ENCODE measurements at places on chromosomes 11 and 22.
A peak's percentile ranks its signal among the peaks of the same experiment; 100 is the strongest.

GRCh38 chr11:117969160-117969991 is 16.8 kb upstream of the IL10RA start:
- no peak for DNase-seq

DNA sequence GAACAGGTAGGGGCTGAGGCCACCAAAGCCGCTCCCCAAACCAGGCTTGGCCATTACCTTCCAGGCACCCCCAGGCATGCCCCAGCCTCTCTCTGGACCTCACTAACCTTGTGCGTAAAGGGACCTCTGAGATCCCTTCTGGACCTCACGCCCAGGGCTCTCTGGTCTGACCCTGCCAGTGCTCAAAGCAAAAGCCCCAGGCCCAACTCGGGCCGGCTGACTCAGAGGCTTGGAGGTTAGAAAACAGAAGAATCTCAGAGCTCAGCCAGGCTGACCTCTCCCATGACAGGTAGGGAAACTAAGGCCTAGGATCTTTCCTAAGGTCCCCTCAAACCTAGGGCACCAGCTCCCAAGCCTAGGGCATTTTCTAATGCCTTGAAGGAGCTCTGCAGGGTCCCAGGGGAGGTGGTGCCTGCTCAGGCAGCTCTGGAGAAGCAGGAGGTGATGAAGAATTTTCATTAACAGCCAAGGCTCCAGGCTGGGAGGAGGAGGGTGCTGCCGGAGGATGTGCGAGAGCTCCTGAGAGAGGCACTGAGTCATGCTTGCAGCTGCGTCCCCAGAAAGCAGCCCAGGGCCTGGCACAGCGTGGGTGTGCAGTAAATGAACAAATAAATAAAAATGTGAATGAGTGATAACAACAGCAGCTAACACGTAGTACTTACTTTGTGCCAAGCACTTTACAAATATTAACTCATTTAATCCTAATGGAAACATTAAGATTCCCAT is 25.6 kb downstream of the ARRB1 start:
- peak; percentile 94 for DNase-seq

- DNase-seq = peak; percentile 54
Observed at GRCh38 chr11:78821371-78822306, 247.0 kb upstream of the NARS2 start.

DNA sequence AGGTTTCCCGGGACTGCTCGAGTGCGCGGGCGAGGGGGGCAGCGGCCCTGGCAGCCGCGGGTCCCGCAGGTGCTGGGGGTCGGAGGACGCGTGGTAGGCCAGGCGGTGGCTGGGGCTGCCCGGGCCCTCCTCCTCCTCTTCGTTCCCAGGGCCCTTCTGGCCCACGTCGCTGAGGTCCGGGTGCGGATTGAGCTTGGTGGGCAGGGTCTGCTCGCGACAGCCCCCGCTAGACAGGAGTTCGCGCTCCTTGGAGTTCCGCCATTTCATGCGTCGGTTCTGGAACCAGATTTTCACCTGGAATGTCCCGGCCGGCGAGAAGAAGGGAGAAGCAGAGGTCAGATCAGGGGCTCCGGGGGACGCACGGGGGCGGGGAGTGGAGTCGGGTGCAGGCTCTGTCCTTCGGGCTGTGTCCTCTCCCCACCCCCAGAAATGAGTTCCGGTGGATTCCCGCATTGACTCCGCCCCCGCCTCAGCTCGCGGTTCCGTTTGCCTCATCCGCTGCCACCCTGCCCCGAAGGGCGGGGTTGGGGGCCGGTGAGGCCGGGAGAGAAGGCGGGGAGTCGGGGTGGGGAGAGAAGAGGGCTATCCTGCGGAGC is 3.9 kb downstream of the DBX1 start:
- DNase-seq = no peak

DNA sequence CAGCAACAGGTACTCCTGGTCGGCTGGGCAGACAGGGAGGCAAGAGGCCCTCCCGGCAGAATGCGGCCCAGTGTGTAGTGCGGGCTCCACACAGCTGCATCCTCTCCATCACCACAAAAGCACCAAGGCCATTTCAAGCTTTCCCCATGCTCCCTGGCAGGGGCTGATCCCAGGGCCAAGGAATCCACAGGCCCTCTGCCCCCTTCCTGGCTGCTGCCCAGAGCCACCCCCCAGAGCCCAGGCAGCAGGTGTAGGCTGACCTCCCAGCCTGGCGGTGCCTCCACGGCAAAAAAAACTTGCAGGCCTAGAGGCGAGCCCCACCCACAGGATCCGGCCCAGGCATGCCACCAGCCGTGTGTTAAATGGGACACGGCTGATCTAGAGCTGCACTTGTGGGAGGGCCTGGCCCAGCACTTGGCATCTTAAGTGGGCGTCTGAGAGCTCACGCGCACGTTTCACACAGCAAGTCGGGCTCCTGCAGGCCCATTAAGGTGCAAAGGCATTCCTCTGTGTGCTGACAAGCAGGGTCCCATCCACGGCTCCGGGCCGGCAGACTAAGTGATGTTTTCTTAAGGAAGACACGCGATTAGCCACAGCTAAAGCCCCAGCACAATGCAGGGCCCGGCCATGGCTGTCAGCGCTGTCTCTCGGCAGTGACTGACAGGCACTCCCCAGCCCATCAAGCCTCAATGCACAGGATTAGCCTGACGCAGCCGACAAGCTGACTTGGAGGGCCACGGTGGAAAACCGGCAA is 19.8 kb upstream of the GNB1L start:
- DNase-seq = no peak

DNA sequence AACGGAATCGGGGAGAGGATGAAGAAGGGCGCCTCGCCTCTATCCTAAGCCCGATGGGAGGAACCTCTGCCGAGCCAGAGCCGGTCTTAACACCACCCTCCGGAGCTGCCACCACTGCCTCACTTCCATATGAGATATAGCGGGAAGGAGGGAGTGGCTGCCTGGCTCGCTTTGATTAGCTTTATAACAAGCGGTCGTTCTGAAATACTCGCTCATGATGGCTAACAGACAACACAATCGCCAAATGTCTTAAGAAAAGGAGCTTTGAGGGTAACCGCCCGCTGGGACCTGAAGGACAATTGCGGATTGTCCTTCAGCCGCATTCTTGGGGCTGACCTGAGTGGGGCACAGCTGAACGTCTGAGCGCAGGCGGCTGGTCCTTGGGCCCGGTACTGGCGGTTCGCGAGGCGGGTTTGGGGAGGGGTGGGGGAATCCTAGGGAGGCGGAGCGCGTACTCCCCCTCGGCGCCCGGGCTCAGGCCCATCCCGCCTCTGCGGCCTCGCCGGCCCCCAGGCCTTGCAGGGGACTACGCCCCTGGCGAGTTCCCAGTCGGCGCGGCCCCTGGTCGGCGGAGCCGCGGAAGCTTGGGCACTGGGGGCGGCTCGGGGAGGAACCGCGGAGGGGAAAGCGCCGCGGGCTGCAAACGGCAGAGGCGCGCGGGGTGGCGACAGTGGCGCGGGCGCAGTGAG is at the start of gene PLAAT5:
Gene PLAAT5 (minus strand): TSS at position 617 of the 689 bp plus-strand sequence. CDS start 133 bp downstream, at position 484.
- DNase-seq = no peak

GRCh38 chr11:75403983-75404658 is 4.8 kb downstream of the RPS3 start:
- no peak for DNase-seq

- peak; percentile 74 for DNase-seq
Observed at GRCh38 chr11:102733232-102733875, 8.6 kb upstream of the MMP8 start.
